ENCODE measurements at places on chromosomes 5 and 9.
A peak's percentile ranks its signal among the peaks of the same experiment; 100 is the strongest.

- no peak for DNase-seq
Observed at GRCh38 chr5:140189977-140190871, 15.2 kb downstream of the CYSTM1 start.

DNA sequence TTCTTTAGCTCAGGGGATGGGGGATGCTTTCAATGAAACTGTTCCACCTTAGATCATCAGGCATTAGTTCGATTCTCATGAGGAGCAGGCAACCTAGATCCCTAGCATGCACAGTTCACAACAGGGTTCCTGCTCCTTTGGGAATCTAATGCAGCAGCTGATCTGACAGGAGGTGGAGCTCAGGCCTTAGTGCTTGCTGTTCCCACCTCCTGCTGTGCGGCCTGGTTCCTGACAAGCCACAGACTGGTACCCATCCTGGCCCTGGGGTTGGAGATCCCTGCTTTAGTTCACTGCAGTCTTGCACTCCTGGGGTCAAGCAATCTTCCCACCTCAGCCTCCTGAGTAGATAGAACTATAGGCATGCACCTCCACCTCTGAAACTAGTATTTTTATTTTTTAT is 1369.8 kb upstream of the NUDT12 start:
- no peak for DNase-seq

DNA sequence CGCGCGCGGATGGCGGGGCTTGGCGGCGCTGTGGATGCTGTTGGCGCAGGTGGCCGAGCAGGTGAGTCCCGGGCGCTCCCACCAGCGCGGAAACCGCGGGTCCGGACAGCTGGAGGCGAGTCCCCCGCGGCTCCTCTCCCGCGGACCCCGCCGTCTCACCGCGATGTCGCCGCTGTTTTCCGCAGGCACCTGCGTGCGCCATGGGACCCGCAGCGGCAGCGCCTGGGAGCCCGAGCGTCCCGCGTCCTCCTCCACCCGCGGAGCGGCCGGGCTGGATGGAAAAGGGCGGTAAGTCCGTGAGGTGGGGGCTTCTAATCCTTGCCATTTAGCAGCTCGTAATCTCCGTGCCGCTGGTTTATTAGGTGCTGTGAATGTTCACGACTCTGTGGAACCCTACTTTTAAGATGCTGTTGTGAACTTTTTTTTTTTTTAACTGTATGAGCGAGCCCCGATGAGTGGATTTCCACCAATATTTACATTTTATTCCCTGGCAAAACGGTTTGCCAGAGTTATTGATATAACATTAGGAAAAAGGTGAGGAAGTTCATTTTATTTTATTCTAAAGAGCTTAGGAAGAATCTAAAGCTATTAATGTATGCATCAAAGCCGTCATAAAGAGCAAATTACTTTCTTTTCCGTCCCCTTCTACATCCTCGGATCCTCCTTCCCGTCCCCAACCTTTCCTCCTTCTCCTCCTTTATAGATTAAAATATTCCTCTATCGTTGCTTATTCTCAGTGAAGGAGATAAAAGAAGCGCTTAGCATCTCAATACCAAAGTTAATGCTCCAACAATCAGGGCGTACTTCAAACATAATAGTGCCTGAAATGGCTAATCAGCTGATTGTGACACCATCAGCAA is 579 bp downstream of the ADAMTS16 start:
- no peak for DNase-seq

- DNase-seq = no peak
Observed at GRCh38 chr9:113705928-113706519, 170.1 kb upstream of the ZNF618 start.

GRCh38 chr9:18330401-18331309 is 143.3 kb upstream of the ADAMTSL1 start:
- no peak for DNase-seq

- no peak for DNase-seq
Observed at GRCh38 chr5:149549461-149550267, 1.6 kb downstream of the CSNK1A1 start.

GRCh38 chr9:129608561-129609481 is 12.1 kb downstream of the C9orf50 start:
- peak; percentile 27 for DNase-seq

DNA sequence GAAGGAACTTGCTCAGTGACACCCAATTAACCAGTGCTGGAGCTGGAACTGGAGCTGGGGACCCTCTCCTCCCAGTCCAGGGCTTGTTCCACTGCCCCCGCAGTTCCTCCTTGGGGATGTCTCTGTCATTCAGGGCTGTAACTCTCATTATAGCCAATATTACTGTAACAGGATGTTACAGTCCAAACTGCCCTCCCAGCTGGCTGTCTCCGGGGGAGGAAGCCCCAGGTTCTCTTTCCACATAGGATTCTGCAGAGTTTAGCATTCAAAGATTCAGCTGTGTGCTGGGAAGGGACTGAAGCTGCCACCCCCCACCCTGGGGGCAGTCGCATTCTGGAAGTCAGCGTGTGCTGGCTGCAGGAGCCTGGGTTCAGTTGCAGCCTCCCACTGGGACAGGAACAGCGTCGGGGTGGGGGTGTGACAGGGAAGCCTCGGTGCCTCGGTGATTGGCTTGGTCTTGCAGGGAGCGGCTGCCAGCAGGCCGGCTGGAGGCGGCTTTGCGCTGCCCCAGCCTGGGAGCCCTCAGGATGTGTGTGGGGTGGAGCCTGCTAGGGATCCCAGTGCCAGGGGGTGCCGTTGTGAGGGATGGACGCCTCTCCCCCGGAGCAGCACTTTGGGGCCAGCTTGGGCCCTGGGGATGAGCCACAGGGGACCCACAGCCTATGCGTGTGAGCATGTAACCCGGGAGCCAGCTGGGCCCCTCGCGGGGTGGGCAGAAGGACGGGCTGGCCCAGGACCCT is 101.1 kb downstream of the RGS3 start:
- peak; percentile 46 for DNase-seq

GRCh38 chr5:112929336-112930081 is 7.5 kb upstream of the REEP5 start:
- DNase-seq = no peak

DNA sequence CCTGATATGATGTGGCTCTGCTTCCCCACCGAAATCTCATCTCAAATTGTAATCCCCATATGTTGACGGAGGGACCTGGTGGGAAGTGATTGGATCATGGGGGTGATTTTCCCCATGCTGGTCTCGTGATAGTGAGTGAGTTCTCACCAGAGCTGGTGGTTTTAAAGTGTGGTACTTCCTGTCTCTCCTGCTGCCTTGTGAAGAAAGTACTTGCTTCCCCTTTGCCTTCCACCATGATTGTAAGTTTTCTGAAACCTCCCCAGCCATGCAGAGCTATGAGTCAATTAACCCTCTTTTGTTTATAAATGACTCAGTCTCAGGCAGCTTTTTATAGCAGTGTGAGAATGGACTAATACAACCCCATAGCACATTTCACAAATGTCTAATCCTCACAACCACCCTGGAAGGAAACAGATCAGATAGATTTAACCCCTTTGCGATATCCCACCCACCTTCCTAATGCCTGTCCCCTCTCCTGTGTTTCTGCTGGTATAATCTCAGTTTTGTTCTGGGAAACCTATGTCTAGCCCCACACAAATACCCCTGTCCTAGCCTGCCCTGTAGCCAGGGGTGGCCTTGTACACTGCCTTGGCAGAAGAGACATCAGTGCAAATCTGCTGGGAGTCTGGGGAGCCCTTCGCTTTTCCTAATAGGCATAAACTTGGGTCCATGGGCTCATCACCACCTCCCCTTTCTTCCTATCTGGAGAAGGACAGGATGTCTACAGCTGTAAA is 157.0 kb upstream of the RAI14 start:
- DNase-seq = peak; percentile 20

DNA sequence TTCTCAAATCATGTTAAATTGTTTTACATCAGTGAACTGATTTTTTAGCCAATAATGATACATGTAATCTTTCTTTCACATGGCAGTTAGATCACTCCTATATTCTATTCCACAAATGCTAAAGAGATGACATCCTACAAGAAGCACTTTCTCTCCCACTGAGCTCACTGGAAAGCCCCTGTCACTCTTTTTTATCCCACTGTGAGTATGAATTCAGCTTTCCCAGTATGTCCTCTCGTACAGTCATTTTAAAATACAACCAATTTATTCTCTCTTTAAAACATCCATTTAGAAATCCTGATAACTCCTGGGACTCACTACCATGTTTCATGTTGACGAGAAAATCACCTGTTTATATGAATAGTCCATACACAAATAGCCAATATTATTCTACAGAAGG is 599.9 kb downstream of the SEMA5A start:
- no peak for DNase-seq

DNA sequence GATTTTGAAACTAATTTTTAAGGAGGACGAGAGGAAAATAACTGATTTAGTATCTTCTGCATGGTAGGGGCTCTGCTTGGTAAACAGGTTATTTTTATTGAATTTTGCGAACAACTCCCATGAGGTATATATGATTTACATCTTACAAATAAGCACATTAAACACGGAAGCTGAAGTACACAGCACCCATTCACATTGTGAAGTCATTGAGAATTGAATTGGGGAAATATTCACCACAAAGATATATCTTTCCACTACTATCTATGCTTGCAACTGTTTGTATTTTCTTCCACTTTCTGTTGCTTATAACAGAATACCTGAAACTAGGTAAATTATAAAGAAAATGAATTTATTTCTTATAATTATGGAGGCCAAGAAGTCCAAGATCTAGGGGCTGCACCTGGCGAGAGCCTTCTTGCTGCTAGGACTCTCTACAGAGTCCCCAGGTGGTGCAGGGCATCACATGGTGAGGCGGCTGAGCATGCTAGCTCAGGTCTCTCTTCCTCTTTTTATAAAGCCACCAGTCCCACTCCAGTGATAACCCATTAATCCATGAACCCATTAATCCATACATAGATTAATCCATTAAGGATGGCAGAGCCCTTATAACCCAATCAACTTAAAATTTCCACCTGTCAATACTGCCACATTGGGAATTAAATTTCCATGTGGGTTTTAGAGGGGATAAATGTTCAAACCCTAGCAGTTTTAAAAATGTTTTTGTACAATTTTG is 79.0 kb upstream of the ZNF608 start:
- no peak for DNase-seq

GRCh38 chr9:83384214-83384613 is 154.0 kb downstream of the FRMD3 start:
- DNase-seq = no peak

- DNase-seq = no peak
Observed at GRCh38 chr5:97657239-97657638, 474.2 kb upstream of the RIOK2 start.

GRCh38 chr5:26582350-26583045 is 455.9 kb downstream of the CDH9 start:
- no peak for DNase-seq

DNA sequence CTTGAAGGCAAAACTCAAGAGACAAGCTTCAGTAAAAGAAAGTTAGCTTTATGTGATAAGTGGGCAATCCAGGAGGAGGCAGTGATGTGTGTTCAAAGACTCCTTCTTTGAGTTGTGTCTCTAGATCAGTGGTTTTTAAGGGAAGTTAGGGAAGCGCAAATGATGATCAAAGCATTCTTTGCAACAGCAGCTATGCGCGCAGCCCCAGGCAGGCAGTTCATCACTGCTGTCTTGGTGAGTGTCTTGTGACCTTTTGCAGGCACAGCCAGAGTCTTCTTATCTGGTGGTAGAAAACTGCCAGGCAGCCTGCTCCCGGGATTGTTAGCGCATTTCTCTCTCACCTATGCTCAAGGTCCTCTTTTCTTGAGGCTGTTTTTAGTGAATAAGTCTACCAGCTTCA is 40.3 kb upstream of the CLK4 start:
- DNase-seq = no peak

DNA sequence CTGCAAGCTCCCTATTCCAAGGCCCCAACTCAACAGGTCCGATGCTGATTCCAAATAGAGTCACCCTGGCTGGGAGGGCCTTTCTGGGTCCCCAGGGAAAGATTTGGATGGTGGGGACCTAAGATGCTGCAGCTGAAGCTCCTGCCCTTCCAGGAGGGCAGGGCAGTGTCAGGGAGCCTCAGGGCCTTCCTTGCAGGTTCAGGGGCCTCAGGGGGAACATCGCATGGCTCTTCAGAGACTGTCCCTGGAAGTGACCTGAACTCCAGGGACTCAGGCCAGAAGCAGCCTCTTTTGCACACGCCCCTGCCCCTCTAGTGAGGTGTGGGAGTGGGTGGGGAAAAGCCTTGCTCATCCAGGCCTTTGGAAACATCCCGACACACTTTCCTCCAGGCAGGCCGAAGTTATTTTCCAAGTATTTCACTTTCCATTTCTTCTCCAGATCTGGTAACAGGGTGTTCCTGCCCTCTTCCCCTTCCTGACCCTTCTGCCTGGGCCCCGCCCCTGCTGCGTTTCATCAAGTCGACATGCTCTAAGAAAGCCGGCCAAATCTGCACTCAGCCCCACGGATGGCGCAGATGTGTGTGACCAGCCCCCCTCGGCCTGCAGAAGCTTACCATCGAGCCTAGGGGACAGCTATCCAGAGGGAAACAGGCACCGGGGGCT is 159.5 kb downstream of the FGF18 start:
- DNase-seq = no peak

- no peak for DNase-seq
Observed at GRCh38 chr5:10330511-10331230, 22.8 kb upstream of the MARCHF6 start.

- DNase-seq = no peak
Observed at GRCh38 chr5:90843443-90843842, 284.8 kb downstream of the ADGRV1 start.

DNA sequence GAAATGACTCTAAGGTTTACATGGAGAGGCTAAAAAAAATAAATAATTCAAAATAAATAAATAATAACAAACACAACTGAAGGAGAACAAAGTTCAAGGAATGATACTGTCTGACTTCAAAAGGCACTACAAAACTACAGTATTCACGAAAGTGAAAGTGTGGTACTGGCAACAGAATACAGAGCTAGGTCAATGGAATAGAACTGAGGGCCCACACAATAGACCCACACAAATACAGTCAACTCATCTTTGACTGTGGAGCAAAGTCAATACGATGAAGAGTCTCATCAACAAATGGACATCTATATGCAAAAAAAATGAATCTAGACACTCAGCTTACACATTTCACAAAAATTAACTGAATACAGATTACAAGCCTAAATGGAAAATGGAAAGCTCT is 75.3 kb downstream of the FBXW11 start:
- no peak for DNase-seq

DNA sequence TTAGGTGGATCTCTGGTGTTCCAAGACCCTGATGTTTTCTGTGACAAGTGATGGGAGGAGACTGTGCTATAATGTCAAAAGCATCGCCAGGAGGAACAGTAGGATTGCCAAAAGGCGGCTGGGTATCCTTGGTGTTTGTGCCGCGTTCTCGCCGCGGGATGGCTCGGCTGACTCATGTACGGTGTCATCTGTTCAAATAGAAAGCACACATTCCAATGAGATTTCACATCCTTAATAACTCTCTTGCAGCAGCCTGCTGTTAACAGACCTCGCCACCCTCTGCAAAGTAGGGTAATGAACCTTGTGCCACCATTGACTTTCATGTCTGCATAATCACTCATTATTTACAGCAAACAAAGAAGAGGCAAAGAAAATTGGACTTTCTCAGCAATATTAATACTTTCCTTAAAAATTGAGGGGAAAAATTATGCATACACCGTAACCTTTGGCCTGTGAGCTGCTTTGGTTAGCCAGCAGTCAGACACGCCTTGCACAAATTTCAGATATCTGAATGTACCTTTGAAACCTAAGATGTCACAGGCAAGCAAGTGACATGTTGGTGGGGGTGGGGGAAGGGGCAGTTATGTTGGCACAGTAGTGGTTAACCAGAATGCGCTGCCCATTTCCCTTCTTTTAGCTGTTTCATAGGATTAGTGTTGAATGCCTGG is 289.4 kb downstream of the EFNA5 start:
- DNase-seq = peak; percentile 51

GRCh38 chr5:73214306-73214705 is 41.3 kb downstream of the TMEM174 start:
- DNase-seq = no peak

GRCh38 chr5:116546033-116546742 is 28.4 kb downstream of the SEMA6A start:
- DNase-seq = no peak

Data from PC-9 (cell line).